AG04449 (cell line): ENCODE measurements at places on chromosomes 3 and 15.

- DNase-seq: no peak
These were observed 268.1 kb downstream of the ULK4 start for GRCh38 chr3:41693799-41694198.

DNA sequence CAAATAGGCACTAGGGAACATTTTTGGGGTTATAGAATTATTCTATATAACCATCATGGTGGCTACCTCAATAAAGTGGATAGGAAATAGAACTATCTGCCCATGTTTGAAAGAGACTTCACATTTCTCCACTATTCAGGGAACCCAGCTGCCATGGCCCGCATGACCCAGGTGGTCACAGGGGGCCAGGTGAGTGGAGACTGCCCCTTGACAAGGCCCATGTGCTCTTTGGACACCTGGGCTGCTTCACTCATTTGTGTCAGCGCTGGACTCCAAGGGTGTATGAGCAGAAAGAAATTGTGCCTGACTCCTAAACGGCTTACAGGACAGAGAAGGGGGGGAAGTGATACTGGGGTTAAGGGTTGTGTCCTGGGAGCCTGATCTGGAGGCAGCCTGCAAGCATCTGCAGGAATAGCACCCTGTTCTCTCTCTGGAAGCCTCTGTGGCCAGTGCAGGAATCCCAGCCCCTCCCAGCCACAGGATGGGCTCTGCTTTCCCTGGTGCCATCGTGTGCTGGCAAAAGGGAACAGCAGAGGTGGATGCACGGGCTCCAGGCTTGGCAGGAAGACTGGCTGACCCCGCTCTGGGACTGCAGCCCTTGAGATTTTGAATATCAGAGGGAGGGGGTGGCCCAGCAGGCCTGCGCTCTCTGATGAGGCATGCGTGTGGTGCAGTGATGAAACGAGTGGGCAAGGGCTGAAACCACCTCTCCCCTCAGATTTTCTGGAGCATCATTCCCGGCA, 9.1 kb upstream of the C3orf22 start:
- no peak for DNase-seq

DNA sequence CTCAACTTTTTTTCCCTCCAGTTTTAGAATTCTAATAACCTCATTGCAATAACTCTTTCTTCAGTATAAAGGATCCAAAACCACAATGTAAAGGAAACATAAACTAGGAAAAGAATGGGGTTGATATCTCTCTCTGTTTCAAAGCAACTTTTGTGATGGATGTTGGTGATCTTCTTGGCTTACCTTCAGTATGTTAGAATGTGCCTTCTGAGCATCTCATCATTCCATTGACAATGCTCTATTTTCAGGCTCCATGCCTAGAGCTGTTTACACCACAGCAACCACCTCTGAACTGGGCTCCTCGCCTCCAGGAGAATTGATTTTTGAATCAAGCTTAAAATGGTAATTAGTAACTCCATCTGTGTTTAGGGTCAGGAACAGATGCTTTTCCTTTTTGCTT, 6.6 kb downstream of the NLGN1 start:
- DNase-seq: no peak

GRCh38 chr15:67110361-67110781, 45.0 kb downstream of the SMAD3 start:
- no peak for DNase-seq

DNA sequence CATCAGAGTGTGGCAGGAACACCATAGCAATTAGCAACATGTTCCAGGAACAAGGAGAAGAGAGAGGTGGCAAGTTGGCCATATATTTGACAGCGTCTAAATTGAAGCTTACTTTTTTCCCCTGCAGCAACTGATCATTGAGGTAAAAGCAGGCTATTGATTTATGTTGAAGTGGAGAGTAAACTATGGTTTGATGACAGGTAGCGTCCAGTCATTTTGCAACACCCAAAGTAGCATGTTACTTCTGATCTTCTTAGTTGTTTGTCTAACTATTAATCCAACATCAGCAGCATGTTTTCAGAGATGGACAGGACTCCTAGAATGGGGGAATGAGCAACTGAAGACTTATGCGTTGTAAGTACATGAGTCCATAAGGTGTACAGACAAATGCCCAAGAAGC, 225.8 kb downstream of the ZPLD1 start:
- DNase-seq: no peak

DNA sequence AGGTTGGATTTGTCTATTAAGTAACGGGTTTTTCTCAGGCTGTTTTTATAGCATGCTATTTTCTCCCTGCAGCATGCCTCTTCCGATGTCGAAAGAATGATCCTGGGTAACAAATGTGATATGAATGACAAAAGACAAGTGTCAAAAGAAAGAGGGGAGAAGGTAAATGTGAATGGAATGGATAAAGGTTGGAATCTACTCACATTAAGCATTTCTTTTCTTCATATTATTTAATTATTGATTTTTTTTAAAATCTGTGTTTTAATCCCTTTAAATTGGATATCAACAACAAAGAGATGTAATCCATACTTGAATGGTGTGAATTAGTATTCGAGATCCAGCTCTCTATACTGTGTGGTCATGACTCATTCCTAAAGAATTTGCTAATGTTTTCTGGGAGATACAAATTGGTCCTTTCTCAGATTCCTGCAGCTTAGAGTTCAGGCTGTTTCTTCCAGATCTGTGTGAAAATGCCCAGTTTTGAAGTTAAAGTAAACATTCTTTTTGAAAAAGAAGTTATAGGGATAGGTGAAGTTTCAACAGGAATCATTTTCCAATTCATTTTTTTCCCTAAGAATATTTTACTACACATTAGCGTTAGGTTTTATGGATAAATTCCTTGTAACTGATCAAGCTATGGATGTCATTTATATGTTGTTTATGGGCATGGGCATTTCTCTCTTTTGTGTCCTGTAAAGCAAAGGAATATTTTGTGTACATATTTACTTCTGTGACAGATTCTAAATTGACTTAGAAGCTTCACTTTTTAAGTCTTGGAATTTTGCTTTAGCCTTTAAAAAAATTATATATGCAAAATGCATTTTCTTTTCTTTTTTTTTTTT, 20.8 kb upstream of the APH1B start:
- peak; percentile 68 for DNase-seq
